ENCODE measurements at places on chromosomes 12 and 14.

DNA sequence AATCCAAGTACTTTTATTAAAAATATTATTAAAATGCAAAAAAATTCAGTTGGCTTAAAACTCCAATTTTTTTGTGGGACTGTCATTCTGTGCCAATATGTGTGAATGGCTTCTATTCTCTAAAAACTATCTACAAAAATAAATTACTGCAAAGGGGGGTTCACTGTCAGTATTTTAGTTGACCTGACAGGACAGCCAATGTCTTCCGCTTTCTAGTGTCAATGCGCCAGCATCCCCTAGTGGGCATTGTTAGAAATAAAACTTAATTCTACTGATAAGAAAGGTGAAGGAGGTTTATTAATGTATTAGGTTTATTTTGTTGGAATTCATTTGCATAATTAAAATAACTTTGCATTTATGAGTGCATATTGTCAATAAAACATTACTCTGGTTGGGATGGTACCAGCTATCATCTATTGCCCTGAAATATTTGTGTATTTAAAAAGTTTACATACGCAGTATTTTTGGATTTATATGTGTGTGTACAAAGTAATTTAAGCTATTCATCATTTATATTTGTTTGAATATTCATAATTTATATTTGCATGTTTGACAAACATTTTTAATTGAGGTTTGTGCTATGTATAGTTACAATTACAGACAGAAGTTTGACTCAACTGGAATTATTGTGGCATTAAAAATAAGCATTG, 527.2 kb downstream of the FLRT2 start:
- DNase-seq: peak; percentile 14

DNA sequence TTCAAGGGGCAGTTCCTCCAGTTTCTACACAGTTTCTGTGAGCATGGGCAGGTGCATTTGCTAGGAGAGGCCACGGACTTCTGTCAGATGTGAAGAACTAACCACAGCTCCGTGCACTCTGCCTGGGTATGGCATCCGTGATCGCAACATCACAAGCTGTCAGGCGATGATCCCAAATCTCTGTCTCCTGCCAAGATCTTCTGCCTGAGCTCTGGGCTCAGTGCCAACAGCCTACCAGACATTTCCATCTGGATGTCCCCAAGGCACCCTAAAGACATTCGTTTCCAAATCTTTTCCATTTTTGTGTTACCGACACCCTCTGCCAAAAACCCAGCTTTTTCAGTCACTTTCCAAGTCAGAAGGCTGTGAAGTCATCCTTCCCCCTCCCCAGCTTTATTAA, 292.1 kb downstream of the GLT1D1 start:
- no peak for DNase-seq

DNA sequence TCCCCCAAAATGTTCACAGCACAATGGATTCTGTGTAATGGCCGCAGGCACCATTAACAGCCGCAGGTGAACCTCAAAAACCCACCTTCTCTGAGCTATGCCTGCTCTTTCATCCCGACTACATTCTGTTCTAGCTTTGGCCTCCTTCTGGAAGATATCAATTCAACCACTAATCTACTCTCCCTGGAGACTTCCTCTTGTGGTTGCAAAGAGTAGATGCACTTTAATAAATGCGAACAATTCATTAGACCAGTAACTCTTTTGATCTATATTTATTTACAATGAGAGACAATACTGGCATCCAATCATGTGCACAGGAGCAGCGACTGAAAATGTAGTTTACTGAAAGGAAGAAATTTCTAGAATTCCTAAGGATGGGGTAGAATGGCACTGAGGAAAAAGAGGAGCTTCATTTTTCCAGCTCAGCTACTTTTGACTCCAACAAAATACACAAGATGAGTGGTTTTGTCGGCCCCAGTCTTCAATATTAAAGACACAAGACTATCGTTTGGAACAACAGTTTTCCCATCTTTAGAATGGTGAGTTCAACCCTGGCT, 5.3 kb downstream of the GRIN2B start:
- DNase-seq: no peak

GRCh38 chr12:14262771-14263511, 102.5 kb upstream of the ATF7IP start:
- no peak for DNase-seq

DNA sequence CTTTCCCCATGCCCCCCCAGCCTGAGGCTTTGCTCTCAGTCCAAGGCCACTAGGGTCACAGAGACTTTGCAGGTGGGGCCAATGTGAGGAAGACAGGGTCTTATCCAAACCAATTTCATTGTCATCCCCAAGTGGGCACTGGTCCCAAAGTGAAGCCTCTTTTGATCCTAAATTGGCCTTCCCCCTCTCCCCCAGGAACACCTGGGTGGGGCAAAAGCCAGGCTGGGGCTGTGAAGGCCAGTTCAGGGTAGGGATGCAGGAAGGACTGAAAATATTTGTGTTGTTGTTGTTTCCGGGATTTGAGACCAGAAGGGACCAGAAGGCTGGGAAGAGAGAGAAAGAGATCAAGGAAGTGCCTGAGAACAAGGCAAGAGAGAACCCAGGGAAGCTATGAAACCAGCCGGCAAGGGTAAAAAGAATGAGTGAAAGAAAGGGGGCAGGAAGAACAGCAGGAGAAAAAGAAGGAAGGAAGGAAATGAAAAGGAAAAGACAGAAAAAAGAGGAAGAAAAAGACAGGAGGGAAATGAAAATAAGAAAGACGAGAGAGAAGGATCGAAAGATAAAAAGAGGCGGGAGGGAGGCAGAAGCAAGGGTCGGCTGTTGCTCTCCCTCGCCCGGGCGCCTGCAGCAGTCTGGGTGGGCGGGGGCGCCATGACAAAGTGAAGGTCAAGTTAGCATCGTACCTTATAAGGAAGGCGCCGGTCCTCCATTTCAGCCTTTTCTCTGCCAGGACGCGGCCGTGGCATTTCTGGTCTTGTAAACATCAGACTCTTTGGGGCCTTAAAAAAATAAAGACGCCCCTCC, 7.4 kb upstream of the HOXC11 start:
- no peak for DNase-seq

DNA sequence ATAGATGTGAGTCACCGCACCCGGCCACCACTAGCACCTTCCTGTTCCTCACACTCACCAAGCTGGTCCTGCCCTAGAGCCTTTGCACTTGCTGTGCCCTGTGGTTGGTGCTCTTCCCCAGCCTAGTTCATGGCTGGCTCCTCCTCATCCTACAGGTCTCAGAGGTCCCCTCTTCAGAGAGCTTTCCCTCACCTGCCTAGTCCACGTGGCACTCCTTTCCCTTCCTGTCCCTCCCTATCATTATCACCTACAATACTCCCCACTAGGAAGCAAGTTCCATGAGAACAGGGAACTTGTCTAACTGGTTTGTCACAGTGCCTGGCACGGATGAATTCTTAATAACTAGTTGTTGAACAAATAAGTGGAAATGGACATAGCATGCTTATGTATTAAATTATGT, 24.0 kb upstream of the TMED10 start:
- no peak for DNase-seq

DNA sequence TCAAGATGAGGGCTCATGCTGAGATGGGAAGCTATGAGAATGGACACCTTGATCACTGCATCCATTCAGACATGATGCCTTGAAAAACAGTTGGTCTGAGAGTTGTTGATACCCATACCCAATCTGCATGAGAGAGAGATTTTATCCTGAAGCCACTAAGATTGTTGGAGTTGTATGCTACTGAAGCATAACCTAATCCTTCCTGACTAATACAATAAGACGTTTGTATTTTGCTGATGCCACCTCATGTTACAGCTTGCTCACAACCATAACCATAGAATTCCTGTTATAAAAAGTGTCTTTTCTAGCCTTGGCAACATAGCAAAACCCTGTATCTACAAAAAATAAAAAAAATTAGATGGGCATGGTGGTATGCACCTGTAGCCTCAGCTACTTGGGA, 12.7 kb upstream of the SERPINA1 start:
- DNase-seq: no peak

GRCh38 chr12:69633061-69633460, 22.4 kb upstream of the LRRC10 start:
- DNase-seq: no peak

DNA sequence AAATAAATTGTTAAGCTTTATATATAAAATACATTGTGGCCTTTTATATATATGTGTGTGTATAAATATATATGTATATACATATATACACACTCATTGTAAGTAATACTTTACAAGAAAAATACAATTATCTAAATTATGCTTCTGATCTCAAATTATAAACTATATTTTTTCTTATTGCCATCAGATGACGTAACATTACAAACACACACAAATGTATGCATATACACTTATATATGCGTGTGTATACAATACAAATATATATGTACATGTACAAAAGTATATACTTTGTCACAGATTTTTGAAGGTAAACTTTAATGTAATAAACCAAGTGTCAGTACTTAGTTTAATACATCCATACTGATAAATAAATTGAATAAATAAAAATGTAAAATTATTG, 278.9 kb upstream of the LMO3 start:
- DNase-seq: no peak

DNA sequence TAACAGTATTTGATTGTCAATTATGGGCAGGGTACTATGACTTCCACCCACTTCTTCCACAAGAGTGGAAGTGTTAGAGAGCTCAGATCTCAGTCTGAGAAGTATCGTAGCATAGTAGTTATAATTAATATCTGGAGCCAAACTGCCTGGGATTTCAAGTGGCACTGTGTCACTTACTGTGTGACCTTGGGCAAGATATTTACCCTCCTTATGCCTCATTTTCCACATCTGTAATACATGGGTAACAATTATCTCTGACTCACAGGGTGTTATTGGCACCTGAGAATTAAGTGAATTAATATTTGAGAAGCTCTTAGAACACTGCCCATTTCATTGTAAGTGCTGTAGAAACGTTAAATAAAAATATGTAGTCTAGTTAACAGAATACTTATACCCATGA, 11.5 kb downstream of the RAB21 start:
- DNase-seq: no peak

DNA sequence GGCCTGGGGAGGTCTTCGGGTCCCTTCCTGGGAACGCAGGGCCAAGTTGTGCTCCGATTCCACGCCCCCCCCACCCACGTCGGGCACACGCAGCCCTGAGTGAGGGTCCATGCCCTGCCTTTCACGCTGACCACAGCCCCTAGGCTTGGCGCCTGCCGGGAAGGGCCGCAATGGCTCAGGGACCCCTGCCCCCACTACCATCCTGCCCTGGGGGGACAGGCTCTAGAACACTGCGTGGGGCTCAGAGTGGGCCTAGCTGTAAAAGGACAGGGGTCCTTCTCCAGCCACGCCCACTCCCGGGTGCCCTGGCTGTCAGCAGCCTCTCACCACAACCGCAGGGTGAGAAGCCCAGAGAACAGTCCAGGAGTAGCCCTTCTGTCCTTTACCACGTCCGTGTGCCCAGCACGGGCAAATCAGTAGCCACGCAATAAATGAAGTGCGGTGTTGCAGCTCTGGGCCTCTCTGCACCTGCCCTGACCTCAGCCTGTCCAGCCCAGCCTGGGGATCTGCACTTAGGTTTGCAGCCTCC, 9.4 kb upstream of the GPR68 start:
- no peak for DNase-seq

- no peak for DNase-seq
Measured at GRCh38 chr14:84404246-84404645, 1125.7 kb upstream of the FLRT2 start.
